Adrenal gland (tissue), 19 donors: ENCODE measurements at places on chromosomes 12 and 14. TPM values are rescaled to one million over a fixed set of nuclear protein-coding genes. Genes with fewer than 3 reads are reported as not detected.

GRCh38 chr14:59154373-59154772, 34.1 kb upstream of the DAAM1 start:
- H3K36me3 ChIP-seq: no peaks in the 10 kb centered on the region
- no peak overlapping the region for H3K27ac ChIP-seq
- H3K27me3 ChIP-seq: no peaks in the 10 kb centered on the region
- no peaks in the 10 kb centered on the region for H3K4me1 ChIP-seq
- DNase-seq: no peak

GRCh38 chr12:65269603-65270002, 8.9 kb upstream of the MSRB3 start:
- H3K4me1 ChIP-seq: no peaks in the 10 kb centered on the region
- no peaks in the 10 kb centered on the region for H3K36me3 ChIP-seq
- H3K27ac ChIP-seq: no peak overlapping the region

DNA sequence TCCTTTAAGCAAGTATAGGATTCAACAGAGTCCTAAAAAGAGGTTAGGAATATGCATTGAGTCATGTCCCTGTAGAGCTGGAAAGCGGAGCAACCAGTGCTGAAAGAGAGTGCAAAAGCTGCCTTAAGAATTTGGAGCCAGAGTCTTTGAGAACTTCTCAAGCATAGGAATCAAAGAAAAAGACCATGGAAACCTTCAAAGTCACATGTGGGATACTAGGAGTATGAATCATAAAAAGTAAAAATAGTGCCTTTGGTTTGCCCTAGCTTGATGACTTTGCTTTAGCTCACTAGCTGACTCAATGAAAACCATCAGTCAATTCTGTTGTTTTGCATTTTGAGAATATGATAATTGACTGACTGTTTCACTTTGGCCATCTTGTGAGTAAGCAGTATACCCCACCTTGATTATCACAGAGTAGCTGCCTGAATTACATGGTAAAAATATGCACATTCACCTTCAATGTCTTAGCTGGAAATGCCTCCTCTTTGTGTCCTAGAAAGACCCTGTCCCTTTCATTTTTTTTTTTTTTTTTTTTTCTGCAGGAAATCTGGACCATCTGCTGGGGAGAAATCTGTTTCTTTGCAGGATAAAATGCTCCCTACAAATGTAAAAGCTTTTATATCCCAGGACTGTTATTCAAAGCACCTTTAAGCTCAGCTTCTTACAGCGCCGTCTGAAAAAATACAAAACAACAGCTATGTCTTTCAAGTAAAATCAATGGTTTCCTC, 248.6 kb upstream of the KRR1 start:
- no peak for DNase-seq
- H3K36me3 ChIP-seq: no peaks in the 10 kb centered on the region
- peak overlapping the region; percentile 14 for H3K27ac ChIP-seq
- no peaks in the 10 kb centered on the region for H3K27me3 ChIP-seq
- no peak overlapping the region for H3K4me3 ChIP-seq

DNA sequence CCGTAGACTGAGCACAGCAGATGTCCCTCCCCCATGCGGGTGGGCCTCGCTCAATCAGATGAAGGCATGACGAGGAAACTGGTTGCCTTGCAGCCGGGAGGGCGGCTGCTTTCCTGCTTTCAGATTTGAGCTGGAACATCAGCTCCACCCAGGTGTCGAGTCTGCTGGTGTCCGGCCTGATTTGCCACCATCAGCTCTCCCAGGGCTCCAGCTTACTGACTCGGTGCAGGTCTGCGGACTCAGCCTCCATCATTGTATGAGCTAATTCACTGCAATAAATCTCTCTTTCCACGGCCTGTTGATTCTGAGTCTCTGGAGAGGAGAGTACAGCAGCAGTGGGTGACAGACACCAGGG, 156.2 kb downstream of the KIF26A start:
- DNase-seq: peak; percentile 7
- no peaks in the 10 kb centered on the region for H3K36me3 ChIP-seq
- H3K27ac ChIP-seq: no peak overlapping the region
- H3K27me3 ChIP-seq: no peaks in the 10 kb centered on the region

GRCh38 chr12:31342286-31342685, 16.3 kb upstream of the SINHCAF start:
- no peaks in the 10 kb centered on the region for H3K36me3 ChIP-seq
- no peaks in the 10 kb centered on the region for H3K4me1 ChIP-seq
- no peak overlapping the region for H3K4me3 ChIP-seq
- H3K27me3 ChIP-seq: no peaks in the 10 kb centered on the region
- H3K27ac ChIP-seq: no peak overlapping the region
- no peak for DNase-seq

DNA sequence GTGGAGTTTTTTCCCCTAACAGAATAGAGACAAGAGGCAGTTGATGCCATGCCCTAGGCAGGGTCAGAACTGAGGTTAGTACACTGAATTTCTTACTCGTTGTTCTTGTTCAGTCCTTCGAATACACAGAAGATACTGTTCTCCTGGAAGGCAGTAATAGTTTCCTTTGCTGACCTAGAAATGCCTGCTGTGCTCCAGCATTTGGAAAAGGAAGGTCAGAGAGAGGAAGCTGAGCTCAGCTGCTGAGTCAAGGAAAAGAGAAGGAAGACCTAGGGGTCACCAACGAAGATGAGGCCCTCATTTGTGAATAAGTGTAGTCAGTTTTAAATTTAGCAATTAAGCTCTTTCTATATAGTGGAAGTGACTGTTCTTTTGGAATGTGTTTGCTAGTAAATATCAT, 100.1 kb downstream of the CRADD start:
- peaks cover 32% of the 10 kb centered on the region for H3K4me1 ChIP-seq
- H3K27ac ChIP-seq: peak overlapping the region; percentile 95
- no peak overlapping the region for H3K4me3 ChIP-seq
- no peaks in the 10 kb centered on the region for H3K36me3 ChIP-seq
- no peaks in the 10 kb centered on the region for H3K27me3 ChIP-seq

- H3K4me3 ChIP-seq: no peak overlapping the region
- H3K36me3 ChIP-seq: no peaks in the 10 kb centered on the region
- no peaks in the 10 kb centered on the region for H3K4me1 ChIP-seq
- H3K27me3 ChIP-seq: no peaks in the 10 kb centered on the region
Observed at GRCh38 chr12:22256605-22257004, 77.9 kb downstream of the ST8SIA1 start.

GRCh38 chr12:111747333-111747732, 19.4 kb upstream of the ALDH2 start:
- H3K4me3 ChIP-seq: no peak overlapping the region
- DNase-seq: no peak
- no peak overlapping the region for H3K27ac ChIP-seq
- peaks cover 20% of the 10 kb centered on the region for H3K4me1 ChIP-seq
- no peaks in the 10 kb centered on the region for H3K27me3 ChIP-seq
- H3K36me3 ChIP-seq: no peaks in the 10 kb centered on the region

DNA sequence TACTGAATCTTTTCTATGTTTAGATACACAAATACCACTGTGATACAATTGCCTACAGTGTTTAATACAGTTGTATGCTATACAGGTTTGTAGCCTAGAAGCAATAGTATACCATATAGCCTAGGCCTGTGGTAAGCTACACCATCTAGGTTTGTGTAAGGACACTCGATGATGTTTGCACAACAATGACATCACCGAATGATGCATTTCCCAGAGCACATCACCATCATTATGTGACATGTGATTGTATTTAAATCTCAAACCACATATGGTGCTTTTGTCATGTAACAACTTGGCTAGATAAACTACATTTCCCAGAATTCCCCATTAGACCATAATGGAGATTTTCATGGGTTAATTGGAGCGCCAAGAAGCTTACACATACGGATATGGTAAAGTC, 128.4 kb upstream of the CPNE8 start:
- DNase-seq: no peak
- H3K36me3 ChIP-seq: no peaks in the 10 kb centered on the region
- no peaks in the 10 kb centered on the region for H3K4me1 ChIP-seq
- no peaks in the 10 kb centered on the region for H3K27me3 ChIP-seq

DNA sequence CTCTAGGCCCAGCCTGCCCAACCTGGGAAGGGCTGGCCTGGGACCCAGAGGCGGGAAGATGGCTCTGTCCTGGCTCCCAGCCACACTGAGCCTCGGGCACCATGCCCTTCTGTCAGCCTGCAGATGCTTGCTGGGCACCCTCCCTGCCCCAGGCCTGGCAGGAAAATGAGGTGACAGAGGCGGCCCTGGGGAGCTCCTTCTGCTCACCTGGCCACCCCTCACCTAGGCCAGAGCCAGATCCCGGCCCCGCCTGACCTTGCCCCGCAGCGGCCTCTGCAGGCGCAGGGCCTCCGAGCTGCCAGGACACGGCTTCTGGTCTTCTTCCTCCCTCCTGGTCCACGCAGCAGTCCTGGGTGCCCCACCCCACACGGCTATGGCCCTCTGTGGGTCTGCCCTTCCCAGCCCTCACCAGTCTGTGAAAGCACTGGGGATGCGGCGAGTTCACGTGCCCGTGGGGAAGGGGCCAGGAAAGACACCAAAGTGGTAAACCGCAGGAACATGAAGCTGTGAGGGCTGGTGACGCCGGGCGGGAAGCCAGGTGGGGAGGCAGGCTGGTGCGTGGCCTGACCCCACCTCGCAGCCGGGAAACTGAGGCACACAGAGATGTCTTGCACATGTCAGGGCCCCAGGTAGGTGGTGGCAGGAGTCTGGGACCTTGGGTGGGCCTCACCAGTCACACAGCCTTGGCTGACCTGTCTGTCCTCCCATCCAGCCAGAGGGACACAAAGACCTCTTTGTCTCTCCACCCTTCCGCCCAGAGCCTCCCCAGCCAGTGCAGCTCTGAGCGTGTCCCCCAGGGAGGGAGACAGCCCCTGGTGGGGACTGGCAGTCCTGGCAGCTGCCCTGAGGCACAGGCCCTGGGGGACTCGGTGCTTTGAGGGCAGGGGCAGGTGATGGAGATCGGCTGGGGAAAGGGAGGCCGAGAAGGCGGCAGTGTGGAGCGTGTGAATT, 12.8 kb downstream of the BAG5 start:
- H3K27ac ChIP-seq: no peak overlapping the region
- no peaks in the 10 kb centered on the region for H3K36me3 ChIP-seq
- H3K4me3 ChIP-seq: no peak overlapping the region
- no peaks in the 10 kb centered on the region for H3K27me3 ChIP-seq

DNA sequence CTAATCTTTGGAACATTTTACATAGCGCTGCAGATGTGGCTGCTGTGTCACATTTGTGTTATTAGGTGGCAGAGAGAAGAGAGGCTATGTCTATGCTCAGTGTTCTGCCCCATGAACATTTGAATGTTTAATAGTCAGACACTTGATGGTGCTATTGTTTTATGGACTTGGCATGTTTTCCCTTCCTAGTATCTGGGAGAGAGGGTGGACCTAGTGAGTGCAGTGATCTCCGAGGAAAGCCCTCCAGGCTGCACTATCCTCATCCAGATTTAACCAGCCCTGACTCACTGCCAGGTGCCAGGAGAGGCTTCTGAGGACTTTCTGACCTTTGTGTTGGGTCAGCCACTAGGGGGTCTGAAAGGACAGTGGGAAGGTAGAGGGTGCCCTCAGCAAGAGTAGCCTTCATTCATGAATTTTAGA, 24.3 kb downstream of the ZFC3H1 start:
- H3K27ac ChIP-seq: no peak overlapping the region
- no peak for DNase-seq
- no peaks in the 10 kb centered on the region for H3K4me1 ChIP-seq
- no peaks in the 10 kb centered on the region for H3K27me3 ChIP-seq
- no peak overlapping the region for H3K4me3 ChIP-seq
- H3K36me3 ChIP-seq: no peaks in the 10 kb centered on the region

DNA sequence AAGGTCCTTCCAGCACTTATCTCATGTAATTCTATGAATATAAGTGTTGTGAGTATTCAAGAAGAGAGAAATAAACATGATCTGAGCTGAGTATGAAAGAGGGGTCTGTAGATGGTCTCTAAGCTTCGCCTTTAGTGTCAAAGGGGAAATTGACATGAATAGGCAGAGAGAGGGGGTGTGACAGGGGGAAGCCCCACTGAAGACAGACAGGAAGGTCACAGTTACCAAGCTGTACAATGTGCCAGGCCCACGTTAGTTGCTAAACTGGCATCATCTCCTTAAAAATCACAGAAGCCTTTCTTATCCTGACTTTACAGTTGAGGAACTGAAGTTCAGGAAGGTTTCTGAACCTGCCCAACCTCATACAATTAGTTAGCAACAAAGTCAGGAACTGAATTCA, 7.6 kb downstream of the ARHGEF40 start:
- peak overlapping the region; percentile 50 for H3K27ac ChIP-seq
- peaks cover 96% of the 10 kb centered on the region for H3K36me3 ChIP-seq
- H3K4me3 ChIP-seq: no peak overlapping the region
- DNase-seq: no peak
- H3K27me3 ChIP-seq: no peaks in the 10 kb centered on the region

DNA sequence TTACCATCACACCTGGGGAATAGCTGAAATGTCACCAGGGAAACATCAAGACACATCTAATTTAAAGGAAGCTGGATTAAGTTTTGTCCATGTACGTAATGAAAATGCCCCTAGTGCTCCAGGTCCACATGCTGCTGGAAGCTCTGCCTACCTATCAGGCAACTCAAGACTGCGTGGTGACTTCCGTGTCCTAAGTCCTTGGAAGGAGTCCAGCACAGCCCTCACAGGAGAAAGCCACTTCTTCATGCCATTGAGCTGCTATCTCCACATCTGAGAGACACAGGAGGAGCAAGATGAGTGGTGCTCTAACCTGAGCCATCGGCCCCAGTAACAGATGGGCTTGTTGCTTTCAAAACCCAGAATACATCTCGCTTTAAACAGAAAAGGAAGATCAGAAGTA, 316.4 kb downstream of the DPF3 start:
- H3K36me3 ChIP-seq: no peaks in the 10 kb centered on the region
- H3K4me1 ChIP-seq: no peaks in the 10 kb centered on the region
- H3K27ac ChIP-seq: no peak overlapping the region
- no peaks in the 10 kb centered on the region for H3K27me3 ChIP-seq

GRCh38 chr12:76757694-76758093, 6.2 kb upstream of the ZDHHC17 start:
- H3K4me1 ChIP-seq: no peaks in the 10 kb centered on the region
- no peak overlapping the region for H3K4me3 ChIP-seq
- no peaks in the 10 kb centered on the region for H3K36me3 ChIP-seq
- no peak for DNase-seq
- H3K27ac ChIP-seq: no peak overlapping the region
- H3K27me3 ChIP-seq: no peaks in the 10 kb centered on the region

GRCh38 chr12:104049278-104049902, 597 bp downstream of the GLT8D2 start:
- H3K36me3 ChIP-seq: no peaks in the 10 kb centered on the region
- H3K4me1 ChIP-seq: peaks cover 12% of the 10 kb centered on the region
- H3K4me3 ChIP-seq: peak overlapping the region; percentile 55
- no peak overlapping the region for H3K27ac ChIP-seq

Gene SLC4A8
- total RNA-seq: 6.1 TPM

Gene ENO2
- total RNA-seq: 53.6 TPM

Gene WNT1
- not detected for total RNA-seq

Gene SNX6
- total RNA-seq: 87.1 TPM

Gene CLEC2A
- not detected for total RNA-seq

Gene NKX2-1
- not detected for total RNA-seq

Gene FAM186B
- 1.5 TPM for total RNA-seq

Gene ANO4
- total RNA-seq: 7.2 TPM

Gene FGF23
- not detected for total RNA-seq

Gene AICDA
- not detected for total RNA-seq

Gene TCL1B
- not detected for total RNA-seq

Gene LUM
- total RNA-seq: 196 TPM

Gene TGFB3
- 102 TPM for total RNA-seq

Gene RNASE4
- 23.9 TPM for total RNA-seq

Gene SAMD15
- 2.9 TPM for total RNA-seq

Gene ARHGAP9
- total RNA-seq: 7.5 TPM

Gene CLEC4C
- total RNA-seq: not detected

Gene PDE3A
- 0.61 TPM for total RNA-seq

Gene IL31
- not detected for total RNA-seq
